Urinary bladder (tissue), 4 donors: ENCODE measurements at places on chromosomes 12 and 14. TPM values are rescaled to one million over a fixed set of nuclear protein-coding genes. Genes with fewer than 3 reads are reported as not detected.

- no peak for DNase-seq
These were observed 4.8 kb downstream of the ARHGAP9 start for GRCh38 chr12:57474862-57475261.

DNA sequence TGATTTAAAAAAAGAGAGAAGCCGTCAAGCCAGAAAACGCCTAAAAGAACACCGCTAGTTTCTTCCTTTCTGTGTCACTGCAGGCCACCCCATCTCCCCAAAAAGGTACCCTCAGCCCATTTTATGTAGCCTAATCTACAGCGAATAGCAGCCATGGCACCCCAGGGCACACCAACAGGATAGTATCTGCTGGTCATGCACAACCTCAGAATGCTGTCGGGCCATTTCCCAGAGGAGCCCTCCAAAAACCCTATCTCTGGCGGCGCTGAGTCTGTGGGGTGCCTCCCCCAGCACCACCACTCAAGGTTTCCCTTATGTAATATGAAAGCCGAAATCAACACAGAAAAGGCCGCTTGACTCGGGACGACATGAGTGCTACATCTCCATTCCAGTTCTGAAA lies 98.9 kb downstream of the BCL11B start:
- DNase-seq = no peak

GRCh38 chr14:100851946-100852620 lies 26.2 kb downstream of the MEG3 start:
- DNase-seq = no peak

Gene JPH4
- 2.7 TPM for total RNA-seq

DNA sequence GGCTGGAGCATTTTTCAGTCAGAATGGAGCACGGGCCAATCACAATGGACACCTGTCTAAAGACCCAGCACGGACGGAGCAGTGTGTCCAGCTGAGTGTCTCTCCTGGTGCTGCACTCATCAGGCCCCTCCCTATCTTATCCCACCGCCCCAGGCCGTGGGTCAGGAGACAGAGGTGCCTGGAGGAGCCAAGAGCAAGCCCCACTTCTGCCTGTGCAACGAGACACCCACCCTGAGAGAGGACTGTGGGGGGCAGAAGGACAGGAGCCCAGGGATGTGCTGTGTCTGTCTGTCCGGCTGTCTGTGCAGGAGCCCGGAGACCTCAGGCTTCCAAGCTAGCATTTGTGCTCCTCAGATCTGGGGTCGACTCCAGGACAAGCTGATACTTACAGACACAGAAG lies 69.6 kb upstream of the SFSWAP start:
- no peak for DNase-seq

GRCh38 chr12:47156167-47156736 lies 76.5 kb upstream of the AMIGO2 start:
- DNase-seq = no peak

Gene FBXO21
- total RNA-seq = 70.7 TPM

Gene IL26
- total RNA-seq = not detected

DNA sequence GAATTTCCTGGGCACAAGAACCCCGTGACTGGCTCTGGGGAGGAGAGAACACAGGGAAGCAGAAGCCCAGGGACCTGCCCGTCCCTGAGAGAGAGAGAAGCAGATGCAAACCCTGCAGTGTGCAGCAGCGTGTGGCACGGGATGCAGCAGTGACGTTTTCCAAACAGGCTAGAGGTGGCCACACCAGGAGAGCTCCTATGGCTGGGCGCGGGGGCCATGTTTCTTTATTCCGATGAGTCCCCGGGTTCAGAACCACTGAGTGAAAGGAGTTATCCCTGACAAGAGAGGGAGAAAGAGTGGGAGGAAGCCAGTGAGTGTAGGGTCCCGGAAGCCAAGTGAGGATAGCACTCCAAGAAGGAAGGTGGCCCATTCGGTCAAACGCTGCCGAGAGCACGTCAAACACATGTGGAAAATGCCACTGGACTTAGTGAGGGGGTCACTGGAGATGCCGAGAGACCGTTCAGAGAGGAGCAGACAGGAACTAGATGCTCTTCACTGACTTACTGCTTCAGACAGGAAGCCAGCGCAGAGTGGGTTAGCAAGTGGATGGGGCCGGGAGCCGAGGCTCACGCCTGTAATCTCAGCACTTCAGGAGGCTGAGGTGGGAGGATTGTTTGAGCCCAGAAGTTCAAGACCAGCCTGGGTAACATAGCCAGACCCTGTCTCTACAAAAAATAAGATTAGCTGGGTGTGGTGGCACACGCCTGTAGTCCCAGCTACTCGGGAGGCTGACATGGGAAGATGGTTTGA lies 123.0 kb downstream of the BCL11B start:
- DNase-seq = no peak

Gene TULP3
- 24.3 TPM for total RNA-seq
